ENCODE measurements at places on chromosomes 12 and 14.

- DNase-seq = no peak
Observed at GRCh38 chr14:92577321-92577742, 63.8 kb downstream of the RIN3 start.

- no peak for DNase-seq
Observed at GRCh38 chr14:24335461-24336171, 745 bp upstream of the ADCY4 start.

- no peak for DNase-seq
Observed at GRCh38 chr14:99573000-99573330, 31.0 kb downstream of the CCDC85C start.

DNA sequence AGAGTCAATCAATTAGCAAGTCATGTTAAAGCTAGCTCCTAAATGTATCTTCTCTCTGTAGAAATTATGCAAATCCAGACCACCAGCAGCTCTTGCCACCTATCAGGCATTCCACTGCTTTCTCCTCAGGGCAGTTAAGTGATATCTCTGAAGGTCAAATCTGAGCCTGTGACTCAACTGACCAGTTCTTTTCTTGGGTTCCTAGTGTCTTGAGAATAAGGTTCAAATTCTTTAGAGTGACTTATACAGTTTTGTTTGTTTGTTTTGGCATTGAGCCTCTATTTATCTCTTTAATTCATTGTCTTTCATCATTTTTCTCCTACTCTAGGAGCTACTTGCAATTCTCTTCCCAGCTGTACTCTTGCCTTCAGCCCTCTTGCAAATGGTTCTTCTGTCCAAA, 2.5 kb upstream of the LRIG3 start:
- no peak for DNase-seq

DNA sequence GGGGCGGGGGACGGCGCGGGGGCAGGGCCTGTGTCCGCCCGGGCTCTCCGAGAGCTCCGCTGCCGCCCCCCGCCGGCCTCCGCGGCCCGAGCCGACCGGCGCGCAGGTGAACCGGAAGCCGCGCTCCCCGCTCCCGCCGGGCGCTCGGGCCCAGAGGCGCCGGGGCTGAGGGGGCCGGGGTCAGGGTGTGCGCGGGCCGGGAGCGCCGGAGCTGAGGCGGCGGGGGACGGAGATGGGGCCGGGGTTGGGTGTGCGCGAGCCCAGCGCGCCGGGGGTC, 431 bp downstream of the HIP1R start:
- DNase-seq = no peak

GRCh38 chr12:108403952-108404351, 64.8 kb upstream of the CMKLR1 start:
- no peak for DNase-seq

GRCh38 chr14:81331229-81332021, 68.7 kb downstream of the STON2 start:
- no peak for DNase-seq

DNA sequence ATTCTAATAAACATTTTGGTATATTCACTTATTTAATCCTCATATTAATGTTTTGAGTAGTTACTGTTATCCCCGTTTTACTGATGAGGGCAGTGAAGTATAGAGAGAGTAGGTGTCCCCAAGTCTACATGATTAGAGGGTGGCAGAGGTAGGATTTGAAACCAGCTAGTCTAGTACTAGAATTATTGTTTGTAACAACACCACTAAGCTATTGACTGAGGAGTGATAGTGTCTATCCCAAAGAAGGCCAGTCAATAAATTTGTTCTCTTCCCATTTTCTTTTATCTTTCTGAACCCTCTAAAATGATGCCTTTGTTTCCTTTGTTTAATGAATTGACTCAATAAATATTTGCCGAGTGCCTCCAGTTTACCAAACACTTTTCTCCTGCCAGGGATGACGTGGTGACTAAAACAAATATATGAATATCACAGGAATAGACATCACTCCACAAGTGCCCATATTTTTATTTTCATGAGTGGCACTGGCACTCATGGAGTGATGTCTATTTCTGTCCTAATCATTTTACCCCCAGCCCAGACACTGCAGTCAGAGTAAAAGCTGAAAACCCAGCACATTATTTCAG, 247.5 kb downstream of the SLC16A7 start:
- no peak for DNase-seq

DNA sequence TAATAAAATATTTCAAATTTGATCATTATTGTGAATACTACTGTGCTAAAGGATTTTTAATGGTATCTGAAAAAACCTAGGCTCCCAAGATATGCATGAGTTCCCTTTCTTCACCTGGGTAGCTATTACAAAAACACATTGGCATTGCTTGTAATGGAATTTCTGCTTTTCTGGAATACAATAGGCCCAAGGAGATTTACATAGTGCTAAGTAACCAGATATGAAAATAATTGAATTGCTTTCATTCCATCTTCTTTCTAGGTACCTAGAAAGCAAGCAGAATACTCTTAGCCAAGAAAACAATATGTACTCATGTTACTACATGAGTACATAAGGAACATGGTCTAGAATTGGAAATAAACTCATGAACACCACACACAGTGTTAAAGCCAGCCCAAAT, 291.9 kb downstream of the KCNC2 start:
- no peak for DNase-seq

GRCh38 chr12:6069437-6070093, 54.9 kb downstream of the VWF start:
- DNase-seq = peak; percentile 97

DNA sequence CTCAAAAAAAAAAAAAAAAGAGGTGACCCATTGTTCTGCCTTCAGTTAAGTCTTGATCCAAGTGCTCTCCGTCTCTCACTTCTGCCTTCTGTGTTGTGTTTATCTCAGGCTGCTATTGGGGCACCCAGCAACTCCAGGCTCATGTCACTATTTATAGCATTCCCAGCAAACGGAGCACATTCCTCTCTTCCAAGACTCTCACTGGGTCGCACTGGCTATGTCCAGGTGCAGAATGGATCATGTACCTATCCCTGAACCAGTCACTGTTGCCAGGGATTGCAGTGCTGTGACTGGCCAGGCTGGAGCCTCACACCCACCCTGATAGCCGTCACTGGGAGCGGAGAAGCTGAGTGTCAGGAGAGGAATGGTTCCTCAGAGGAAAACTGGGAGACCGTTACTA, 31.2 kb downstream of the RHOF start:
- DNase-seq = no peak

DNA sequence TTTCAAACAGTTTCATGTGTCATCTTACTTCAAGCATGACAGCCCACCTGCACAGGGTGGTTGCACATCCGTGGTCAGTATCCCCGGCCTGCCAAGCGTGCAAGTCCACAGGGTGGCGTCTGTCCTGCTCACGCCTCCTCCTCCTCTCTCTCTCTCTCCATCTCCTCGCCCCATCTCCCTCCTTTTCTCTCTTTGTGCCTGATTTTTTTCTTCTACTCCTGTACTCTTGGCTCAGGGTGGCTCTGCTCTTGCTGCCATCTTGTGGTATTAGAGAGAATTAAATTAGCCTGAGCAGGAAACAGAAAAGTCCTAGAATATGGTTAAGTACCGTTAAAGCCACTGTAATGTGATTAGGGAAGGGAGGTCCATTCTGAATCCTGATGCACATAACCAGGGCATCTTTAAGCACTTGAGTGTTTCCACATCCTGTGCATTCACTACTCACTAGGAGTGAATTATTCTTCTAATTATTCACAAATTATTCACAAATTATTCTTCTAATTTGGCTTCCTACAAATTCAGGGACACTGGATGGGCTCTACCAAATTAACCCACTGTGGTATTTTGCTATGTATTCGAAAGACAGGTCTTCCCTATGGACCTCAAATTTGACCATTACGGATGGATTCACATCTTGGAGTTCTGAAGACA, 25.5 kb upstream of the DTX1 start:
- DNase-seq = peak; percentile 10

GRCh38 chr12:130087222-130087621, 75.0 kb upstream of the FZD10 start:
- DNase-seq = no peak

- DNase-seq = peak; percentile 23
Observed at GRCh38 chr12:111766608-111767361, at the start of gene ALDH2. Gene ALDH2, plus strand, starts transcription at chr12:111766933. Its CDS starts 50 bp downstream, at chr12:111766983.

DNA sequence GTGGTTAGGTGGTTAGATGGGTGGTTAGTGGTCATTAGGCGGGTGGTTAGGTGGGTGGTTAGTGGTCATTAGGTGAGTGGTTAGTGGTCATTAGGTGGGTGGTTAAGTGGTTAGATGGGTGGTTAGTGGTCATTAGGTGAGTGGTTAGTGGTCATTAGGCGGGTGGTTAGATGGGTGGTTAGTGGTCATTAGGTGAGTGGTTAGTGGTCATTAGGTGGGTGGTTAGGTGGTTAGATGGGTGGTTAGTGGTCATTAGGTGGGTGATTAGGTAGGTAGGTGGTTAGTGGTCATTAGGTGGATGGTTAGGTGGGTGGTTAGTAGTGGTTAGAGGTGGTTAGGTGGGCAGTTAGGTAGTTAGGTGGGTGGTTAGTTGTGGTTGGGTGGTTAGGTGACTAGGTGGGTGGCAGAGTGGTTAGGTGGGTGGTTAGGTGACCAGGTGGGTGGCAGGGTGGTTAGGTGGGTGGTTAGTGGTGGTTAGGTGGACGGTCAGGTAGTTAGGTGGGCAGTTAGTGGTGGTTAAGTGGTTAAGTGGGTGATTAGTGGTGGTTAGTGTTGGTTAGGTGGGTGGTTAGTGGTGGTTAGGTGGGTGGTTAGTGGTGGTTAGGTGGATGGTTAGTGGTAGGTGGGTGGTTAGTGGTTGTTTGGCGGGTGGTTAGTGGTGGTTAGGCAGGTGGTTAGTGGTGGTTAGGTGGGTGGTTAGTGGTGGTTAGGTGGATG, 8.0 kb upstream of the TMEM119 start:
- no peak for DNase-seq

GRCh38 chr12:124279315-124279714, 15.6 kb upstream of the RFLNA start:
- no peak for DNase-seq

- DNase-seq = no peak
Observed at GRCh38 chr12:99959549-99960170, 25.1 kb downstream of the ANKS1B start.

DNA sequence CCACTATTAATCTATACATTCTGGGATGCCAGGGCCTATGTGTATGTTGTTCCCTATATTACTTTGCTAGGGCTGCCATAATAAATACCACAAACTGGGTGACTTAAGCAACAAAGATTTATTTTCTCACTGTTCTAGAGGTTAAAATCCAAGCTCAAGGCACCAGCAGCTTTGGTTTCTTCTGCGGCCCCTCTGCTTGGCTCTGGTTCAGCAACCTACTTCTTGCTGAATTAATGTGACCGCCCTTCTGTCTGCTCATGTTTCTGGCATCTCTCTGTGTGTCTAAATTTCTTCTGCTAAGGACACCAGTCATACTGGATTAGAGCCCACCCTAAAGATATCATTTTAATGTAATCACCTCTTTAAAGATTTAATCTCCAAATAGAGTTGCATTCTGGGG, 84.7 kb downstream of the ZNF664 start:
- no peak for DNase-seq

DNA sequence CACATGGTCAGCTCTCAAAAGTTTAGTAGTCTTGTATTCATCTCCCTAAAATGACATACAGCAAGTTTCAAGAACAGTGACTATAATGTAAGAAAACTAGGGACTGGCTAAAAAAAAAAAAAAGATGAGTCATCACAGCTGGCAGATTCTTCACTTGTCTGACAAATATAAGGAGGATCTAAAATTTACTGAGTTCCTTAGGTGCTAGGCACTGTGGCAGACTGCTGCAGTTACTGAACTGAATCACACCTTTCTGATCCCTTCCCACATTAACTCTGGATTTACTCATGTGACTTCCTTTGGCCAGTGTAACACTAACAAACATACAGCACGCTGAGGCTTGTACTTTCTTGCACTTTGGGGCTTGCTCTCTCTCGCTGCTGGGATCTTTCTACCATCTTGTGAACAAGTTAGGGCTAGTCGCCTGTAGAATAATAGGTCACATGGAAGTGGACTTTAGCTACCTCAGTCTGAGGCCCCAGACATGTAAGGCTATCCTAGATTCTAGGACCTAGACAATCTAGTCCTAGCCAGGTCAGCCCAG, 32.1 kb downstream of the BAZ1A start:
- DNase-seq = peak; percentile 26

DNA sequence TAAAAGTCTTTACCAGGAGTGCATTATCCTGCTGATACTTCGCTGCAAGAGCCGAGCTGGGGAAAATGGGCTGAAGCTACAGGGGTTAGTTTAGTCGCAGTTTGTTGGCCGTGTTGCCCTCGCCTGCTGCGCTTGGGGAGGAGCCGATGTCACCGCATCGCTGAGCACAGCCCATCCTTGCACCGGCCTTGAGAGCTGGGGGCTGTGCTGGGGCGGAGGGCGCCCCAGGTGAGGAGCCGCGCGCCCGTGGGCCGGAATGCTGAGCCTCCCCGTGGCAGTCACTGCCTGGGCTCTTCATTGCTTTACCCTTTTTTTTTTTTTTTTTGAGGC, 50.0 kb downstream of the ADGRD1 start:
- no peak for DNase-seq

- no peak for DNase-seq
Observed at GRCh38 chr12:8911606-8912268, 2.6 kb upstream of the PHC1 start.

- DNase-seq = no peak
Observed at GRCh38 chr12:77522247-77522646, 308.4 kb upstream of the NAV3 start.

DNA sequence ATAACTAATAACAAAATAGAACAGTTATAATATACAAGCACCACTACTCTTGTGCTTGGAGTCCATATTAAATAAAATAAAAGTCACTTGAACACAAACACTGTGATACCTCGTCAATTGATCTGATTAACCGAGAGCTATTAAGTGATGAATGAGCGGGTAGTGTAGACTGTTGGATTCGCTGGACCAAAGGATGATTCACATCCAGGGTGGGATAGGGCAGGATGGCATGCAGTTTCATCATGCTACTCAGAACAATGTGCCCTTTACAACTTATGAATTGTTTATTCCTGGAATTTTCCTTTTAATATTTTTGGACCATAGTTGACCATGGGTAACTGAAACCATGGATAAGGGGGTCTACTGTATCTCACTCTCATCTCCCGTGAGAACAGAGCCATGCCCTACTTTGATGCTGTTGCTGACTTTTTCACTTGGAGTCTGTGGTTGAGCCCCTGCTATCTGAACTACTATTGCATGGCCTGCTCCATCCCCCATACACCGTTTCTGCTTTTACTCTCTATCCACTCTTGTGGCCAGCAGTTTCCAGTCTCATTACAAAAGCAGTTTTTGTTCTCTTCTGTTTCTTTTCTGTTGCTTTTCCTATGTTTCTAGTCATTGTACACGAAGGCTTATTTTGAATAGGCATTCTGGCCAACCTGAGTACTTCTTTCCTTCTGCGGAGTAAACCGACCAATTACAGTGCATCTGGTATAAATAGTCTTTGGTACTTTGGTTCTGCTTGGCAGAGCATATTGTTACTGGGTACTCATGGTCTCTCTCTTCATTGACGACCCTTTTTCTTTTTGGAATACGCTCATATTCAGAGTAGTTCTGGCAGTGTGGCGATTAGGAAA, 12.2 kb downstream of the TMTC2 start:
- DNase-seq = no peak
